ENCODE measurements at places on chromosomes 2 and 18.

- no peak for DNase-seq
Observed at GRCh38 chr2:70368545-70368944, 66.7 kb upstream of the FAM136A start.

DNA sequence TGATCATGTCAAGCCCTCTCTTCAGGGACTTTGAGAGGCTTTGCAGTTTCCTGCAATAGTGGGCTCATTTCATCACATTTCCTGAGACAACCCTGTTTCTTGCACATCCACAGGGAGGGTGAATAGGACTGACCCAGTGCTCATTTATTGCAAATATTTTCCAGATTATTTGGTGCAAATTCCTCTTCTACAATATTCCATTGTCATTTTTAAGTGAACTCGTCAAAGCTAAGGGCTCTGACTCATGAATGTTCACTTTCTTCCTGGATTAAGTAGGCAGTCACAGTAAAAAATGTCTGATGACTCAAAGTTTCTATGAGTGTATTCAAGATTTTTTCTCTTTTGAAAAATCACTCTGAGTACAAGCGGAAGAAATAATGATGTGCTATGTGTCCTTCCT, 225.5 kb upstream of the GALNT5 start:
- DNase-seq, result no peak

DNA sequence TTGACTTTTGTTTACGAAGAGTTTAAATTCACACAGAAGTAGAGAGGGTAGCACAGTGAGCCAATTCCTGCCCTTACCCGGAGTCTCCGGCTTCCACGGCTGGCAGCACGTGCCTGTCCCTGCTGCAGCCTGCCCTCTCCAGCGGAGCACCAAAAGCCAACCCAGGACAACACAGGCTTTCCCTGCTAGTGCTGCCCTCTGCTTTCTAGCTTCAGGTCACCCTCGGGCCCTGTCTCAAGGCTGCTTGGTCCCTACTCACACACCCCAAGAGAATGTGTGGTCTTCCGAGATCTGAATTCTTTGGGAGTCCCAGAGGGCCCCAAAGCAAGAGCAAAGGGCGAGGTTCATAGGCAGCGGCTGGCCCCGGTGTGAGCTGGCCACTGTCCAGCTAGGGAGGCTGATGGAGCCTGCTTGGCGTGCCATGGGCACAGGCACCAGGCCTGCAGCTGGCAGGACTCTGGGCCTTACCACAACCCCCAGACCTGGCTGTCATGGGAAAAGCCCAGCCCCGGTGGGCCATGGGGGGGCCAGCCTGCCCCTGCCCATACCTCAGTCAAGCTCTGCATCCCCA, 7.0 kb upstream of the HS6ST1 start:
- DNase-seq, result no peak

GRCh38 chr2:100293341-100294161, 28.8 kb downstream of the LONRF2 start:
- DNase-seq, result no peak

DNA sequence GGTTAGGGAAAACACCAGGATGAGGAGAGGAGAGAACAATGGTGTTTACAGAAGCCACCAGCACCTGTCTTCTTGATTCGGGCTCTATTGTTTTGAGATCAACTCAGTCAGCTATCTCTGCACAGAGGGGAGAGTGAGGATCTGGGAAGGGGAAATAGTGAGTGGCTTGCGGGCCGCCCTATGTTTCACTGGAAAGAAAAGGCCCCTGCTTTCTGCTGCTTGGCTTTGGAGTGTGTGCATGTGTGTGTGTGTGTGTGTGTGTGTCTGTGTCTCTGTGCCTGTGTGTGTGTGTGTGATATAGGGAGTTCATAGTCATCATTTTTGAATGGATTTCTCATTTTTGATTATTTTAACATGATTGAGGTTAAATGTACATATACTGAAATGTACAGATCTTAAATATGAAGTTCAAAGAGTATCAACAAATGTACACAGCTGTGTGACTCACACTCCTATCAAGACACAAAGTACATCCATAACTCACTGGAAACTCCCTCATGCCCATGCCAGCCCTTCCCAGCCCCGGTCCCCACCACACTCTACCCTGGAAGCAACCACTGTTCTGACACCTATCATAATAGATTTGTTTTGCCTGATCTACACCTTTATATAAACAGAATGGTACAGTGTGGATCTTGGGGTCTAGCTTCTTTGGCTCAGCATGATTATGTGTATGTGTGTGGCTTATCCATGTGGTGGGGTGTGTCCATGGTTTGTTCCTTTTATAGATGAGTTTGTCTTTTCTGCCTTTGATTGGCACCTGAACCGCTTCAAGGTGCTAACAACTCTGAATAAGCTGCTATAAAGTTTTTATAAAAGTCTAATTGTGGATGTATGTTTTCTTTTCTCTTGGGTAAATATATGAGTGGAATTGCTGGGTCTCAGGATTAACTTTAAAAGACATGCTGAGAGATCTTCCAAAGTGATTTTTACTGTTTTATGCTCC, 258.3 kb downstream of the SETBP1 start:
- DNase-seq, result no peak

DNA sequence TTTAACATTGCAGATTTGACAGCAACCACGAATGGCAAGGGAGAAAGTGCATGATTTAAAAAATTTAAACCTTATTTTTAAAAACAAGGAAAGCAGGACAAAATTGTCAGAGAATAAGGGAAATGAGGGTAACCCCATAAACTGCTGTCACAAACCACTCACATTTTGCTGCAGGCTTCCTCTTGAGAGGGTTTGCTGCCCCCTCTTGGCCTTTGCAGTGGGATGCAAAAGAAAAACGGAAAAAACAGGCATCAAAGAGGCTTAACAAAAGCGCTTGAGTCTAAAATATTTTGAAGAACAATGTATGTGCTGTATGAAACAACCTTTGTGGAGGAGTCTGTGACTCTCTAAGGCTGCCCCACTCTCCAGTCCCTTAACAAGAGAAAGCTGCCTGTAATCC, 91.6 kb downstream of the TMX3 start:
- DNase-seq, result peak; percentile 63

DNA sequence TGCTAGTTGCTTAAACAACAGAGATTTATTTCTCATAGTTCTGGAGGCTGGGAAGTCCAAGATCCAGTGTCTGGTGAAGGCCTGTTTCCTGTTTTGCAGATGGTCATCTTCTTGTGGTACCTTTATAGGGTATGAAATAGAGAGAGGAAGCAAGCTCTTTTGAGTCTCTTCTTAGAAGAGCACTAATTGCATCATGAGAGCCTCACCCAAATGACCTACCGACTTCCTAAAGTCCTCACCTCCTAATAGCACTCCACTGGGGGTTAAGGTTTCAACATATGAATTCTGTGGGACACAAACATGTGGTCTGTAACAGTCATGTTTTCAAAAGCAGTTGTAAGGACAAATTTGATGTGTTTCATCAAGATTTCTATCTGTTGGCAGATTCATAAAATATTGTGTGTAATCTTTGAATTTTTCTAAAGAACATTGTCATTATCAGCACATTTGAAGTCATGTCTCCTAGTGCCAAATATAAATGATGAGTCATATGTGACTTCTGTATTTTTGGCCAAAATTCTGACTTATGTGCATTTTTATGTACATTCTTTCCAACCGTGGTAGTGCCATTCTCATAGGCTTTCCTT, 45.3 kb downstream of the CD28 start:
- no peak for DNase-seq

DNA sequence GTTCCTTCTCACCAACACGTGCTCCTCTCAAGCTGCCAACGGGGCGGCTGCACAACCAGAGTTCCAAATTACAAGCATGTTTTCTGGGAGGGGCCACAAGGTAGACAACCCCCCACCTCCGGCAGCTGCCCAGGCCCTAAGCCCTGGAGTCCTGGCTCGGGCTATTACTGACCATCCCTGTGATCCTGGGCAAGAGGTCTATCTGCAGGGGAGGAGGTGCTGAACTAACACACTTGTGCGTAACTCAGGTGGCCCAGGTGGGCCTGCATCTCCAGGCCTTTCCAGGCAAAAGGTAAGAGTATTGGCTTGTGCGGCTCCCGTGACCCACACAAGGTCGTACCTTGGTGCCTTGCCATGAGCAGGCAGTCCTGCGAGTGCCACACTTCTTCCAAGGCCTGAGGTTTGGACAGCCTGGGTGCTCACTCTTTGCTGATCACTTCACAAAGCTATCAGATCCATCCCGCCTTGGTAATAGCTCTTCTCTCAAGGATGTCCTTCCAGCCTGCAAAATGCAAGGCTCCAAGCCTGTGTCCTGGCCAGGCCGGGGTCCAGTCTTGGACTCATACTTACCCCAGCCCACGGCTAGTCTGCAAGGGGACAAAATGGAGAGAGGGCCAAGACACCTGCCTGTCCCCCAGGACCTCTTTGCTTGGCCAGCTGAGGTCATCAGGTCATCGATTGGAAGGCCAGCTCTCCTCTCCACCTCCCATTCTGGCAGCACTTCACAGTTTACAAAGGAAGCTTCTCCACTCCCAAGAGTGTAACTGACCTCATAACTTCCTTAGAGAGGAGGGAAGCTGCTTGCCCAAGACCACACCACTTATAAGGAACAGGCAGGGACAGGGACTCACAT, 33.9 kb downstream of the ADRA2B start:
- DNase-seq, result no peak

GRCh38 chr2:12321886-12322285, 394.9 kb upstream of the TRIB2 start:
- DNase-seq, result no peak

- DNase-seq, result no peak
Observed at GRCh38 chr2:196640031-196640548, 575 bp downstream of the CCDC150 start.

DNA sequence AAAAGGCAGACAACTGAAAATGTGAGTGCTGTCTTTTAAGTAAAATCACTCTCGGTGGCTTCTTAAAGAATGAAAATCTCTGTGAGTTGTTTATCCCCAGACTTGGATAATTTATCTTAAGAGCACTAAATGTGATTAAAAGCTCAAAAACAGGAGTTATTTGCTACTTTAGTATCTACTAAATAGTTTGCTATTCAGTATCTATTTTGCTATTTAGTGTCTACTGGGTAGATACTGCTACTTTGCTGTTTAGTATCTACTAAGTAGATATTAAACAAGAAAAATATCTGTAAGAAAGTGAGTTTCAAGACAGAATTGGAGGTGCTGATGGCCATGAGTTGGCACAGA, 1.4 kb upstream of the KCNG3 start:
- DNase-seq, result no peak

GRCh38 chr2:3447789-3448317, 68.4 kb downstream of the TRAPPC12 start:
- DNase-seq, result no peak

DNA sequence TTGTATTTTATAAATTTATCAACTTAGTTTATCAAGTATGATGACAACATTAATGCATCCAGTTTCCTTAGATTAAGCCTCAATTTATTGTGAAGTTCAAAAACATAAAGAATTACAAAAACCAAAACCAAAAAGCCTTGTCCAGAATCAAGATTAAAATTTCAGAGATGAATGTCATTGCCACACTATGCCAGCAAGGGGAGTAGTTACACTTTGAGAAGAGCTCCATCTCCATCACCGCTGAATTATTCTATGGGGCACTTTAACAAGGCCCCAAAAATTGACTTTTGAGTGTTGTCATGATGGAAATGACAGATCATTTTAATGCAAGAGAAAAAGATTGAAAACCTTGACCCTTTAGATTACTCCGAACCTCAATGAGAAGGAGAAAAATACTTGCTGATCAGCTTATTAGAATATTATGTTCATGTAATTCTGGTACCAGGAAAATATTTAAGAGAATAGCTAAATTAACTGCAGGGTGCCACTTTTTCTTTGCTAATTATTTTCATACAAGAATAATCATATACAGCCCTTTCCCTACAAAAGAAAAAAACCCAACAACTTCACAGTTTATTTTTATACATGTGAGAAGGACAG, 152.5 kb upstream of the AQP4 start:
- DNase-seq, result no peak

DNA sequence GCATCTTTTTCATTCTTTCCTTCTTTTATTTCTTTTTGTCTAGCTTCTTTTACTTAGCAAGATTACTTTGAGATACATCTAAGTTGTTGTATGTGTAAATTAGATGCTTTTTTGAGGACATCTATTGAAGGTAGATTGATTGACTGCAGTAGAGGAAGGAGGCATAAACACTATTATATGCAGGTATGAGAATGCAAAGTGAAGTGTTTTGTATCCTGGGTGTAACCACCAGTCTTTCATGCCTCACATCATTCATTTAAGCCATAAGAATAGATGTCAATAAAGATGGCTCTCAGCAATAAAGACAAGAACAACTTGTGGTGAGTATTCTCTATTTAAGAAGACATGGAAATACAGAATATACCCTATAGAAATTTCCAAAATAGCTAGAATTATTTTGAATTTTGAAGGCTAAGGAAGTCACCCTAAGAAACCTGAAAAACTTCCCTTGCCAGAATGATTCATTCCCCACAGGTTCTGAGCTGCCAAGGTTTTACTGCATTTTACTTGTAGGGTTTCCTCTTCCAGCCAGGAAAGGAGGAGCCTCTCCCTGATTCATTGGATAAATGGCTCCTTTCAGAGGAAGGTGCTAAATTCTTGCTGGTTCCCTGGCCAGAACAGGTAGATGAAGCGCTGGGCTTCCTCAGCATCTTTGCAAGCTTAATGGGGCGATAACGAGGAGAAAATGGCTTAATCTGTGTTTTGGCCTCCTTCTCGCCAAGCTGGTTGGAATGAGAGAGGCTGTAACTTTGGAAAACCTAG, 279.8 kb upstream of the SLC14A2 start:
- DNase-seq, result peak; percentile 46

GRCh38 chr18:22378672-22379282, 38.9 kb downstream of the CTAGE1 start:
- no peak for DNase-seq

DNA sequence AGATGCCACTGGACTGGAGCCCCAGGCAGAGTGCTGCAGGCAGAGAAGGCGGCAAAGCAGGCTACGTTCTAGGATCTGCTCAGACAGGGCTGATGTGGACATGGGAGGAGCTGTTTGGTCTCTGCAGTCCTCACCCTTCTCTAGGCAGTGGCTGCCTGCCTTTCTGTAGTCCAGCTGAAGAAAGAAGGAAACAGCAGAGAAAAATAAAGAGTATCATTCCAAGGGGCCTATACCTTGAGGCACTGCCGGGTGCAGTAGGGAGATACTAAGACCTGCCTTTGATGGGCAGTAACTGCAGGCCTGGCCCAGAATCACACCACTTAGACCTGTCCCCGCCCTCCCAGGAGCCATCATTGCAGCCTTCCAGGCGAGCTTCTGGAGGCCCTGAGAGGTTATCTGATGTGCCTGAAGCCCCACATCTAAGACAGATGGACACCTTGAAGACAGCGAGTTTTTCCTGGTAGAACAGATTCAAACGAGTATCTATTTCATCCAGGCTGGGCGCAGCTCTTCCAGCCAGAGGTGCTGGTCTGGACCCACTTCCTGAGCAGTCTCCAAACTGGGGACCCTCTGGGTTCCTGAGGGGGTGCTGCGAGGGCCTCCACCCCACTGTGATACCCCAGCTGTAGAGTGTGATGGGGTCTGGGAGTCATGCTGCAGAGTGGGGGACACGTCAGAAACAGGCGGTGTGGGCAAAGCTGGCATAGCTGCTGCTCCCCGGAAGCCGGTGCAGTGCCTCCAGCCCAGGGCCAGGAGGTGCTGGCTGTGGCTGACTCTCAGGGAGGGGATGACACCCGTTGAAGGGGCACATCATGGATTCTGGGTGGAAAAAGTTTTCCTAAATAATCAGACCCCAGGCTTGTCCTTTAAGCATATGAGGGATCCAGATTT, 87.3 kb upstream of the OTOS start:
- peak; percentile 13 for DNase-seq
